ENCODE measurements at places on chromosomes 7 and 10. TPM values are rescaled to one million over a fixed set of nuclear protein-coding genes. Genes with fewer than 3 reads are reported as not detected.

GRCh38 chr7:12322284-12322902 lies 81.3 kb downstream of the VWDE start:
- no peak overlapping the region for H3K4me3 ChIP-seq
- no peak overlapping the region for H3K27ac ChIP-seq
- H3K27me3 ChIP-seq, result no peaks in the 10 kb centered on the region
- peak; percentile 6 for DNase-seq
- no peaks in the 10 kb centered on the region for H3K36me3 ChIP-seq
- H3K4me1 ChIP-seq, result no peaks in the 10 kb centered on the region

DNA sequence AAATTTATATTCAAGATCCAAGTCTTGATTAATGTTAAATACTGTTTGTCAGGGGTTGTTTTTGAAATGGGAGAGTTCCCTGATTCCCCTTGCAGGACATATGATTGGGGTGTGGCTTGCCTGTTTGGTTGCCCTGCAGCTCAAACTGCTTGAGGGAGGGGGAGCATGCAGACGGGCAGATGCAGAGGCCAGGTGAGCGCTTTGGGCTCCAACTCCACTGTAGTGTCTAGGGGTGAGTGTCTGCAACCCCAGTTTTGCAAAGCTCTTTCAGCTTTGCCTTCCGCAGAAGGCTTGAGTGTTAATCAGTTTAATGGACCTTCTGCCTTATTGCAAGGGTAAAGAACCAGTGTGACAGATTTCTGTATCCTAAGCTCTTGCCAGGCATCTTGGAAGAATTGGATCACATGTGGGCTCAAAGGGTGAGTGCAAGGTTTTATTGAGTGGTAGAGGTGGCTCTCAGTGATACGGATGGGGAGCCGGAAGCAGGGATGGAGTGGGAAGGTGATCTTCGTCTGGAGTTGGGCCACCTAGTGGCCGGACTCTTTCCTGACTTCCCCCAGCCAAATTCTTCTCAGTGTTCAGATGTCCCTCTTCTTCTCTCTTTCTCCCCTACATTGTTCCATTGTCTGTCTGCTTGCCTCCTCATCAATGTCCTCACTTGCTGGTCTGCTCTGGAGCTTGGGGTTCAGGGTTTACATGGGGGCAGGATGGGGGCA lies 479.7 kb downstream of the ATRNL1 start:
- no peaks in the 10 kb centered on the region for H3K27me3 ChIP-seq
- H3K27ac ChIP-seq, result no peak overlapping the region
- H3K4me3 ChIP-seq, result no peak overlapping the region
- DNase-seq, result no peak
- H3K36me3 ChIP-seq, result no peaks in the 10 kb centered on the region

GRCh38 chr10:21501091-21501490 lies 24.4 kb downstream of the SKIDA1 start:
- DNase-seq, result no peak
- no peaks in the 10 kb centered on the region for H3K36me3 ChIP-seq
- peaks cover 3% of the 10 kb centered on the region for H3K4me1 ChIP-seq
- H3K4me3 ChIP-seq, result no peak overlapping the region

GRCh38 chr7:79453558-79454360 lies at the start of gene MAGI2:
TSS of gene MAGI2 (minus strand) at chr7:79453667. CDS start at chr7:79453320, 347 bp downstream.
- peak within 1 kb of the TSS; percentile 80 for H3K4me3 ChIP-seq
- no peaks in the 10 kb centered on the region for H3K36me3 ChIP-seq
- peaks cover 18% of the 10 kb centered on the region for H3K4me1 ChIP-seq
- peak within 1 kb of the TSS; percentile 81 for H3K27ac ChIP-seq
- no peaks in the 10 kb centered on the region for H3K27me3 ChIP-seq

DNA sequence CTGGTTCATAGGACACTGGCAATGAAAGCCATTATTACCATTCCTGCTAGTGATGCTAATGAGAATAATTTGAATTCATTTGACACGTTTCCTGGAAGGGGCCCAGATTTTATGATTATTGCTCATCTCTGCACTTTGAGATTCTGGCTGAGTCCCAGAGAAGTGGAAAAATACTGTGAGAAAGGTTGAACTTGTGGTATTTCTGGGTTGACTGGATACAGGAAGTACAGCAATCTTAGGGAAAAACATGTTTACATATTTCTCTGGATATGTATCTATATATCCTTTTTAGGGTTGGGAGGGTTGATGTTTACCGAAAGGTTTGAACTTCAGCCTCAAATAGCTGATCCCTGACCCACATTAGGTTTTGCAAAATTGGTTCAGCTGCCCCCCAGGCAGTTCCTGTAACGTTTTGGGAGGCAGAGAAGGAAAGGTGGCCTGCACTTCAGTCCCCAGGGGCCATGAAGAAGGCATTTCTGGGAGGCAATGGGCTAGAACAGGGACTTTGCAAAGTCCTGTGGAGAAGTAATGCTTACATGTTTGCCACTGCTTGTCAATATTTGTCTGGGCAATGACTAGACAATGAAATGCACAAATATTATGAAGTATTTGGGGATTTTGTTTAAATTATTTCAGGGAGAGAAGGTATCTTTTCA lies 253.7 kb upstream of the PITRM1 start:
- peak; percentile 74 for DNase-seq
- H3K27me3 ChIP-seq, result no peaks in the 10 kb centered on the region
- H3K36me3 ChIP-seq, result no peaks in the 10 kb centered on the region
- H3K4me3 ChIP-seq, result no peak overlapping the region
- H3K4me1 ChIP-seq, result peaks cover 29% of the 10 kb centered on the region

- no peaks in the 10 kb centered on the region for H3K4me1 ChIP-seq
- no peaks in the 10 kb centered on the region for H3K36me3 ChIP-seq
- DNase-seq, result no peak
- H3K4me3 ChIP-seq, result no peak overlapping the region
- H3K27ac ChIP-seq, result no peak overlapping the region
- H3K27me3 ChIP-seq, result peaks cover 2% of the 10 kb centered on the region
Measured at GRCh38 chr10:125494651-125495239, 188.2 kb downstream of the TEX36 start.

DNA sequence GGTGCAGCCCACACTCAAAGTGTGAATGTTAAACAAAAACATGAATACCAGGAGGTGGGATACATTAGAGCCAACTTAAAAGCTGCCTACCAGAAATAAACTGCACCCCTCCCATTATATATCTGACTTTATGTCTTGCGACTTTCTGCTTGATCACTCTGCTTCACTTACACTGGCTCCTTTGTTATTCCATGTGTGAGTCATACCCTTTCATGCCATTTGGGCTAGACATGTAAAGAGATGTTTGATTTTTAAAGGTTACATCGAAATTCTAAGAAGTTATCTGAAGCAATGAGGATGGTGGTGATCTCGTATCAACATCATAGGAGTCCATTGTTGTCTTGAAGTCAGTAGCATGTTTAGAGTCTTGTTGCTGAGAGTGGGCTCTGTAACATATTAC lies 31.6 kb upstream of the ETV1 start:
- peak; percentile 79 for DNase-seq
- H3K27me3 ChIP-seq, result no peaks in the 10 kb centered on the region
- peaks cover 11% of the 10 kb centered on the region for H3K4me1 ChIP-seq
- H3K4me3 ChIP-seq, result no peak overlapping the region

DNA sequence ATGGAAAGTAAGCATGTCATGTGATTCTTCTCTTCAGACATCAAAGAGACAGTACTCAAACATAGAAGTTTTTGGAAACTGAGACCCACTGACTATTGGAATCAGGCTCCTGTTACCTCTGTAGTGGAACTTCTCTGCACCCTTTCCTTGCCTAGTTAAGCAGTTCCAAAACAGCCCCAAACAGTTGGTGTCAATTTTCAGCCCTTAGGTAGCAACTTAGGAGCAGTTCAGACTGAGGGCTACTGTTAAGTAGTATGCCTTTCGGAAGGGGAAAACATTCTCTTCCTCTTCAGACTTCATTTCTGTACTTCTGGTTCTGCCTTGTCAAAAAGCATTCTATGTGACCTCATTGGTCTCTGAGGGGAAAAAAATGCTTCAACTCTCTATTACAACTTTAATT lies 85.7 kb downstream of the ZNF277 start:
- no peak overlapping the region for H3K4me3 ChIP-seq
- H3K4me1 ChIP-seq, result peaks cover 8% of the 10 kb centered on the region
- H3K36me3 ChIP-seq, result no peaks in the 10 kb centered on the region
- DNase-seq, result no peak
- H3K27me3 ChIP-seq, result no peaks in the 10 kb centered on the region
- H3K27ac ChIP-seq, result no peak overlapping the region

DNA sequence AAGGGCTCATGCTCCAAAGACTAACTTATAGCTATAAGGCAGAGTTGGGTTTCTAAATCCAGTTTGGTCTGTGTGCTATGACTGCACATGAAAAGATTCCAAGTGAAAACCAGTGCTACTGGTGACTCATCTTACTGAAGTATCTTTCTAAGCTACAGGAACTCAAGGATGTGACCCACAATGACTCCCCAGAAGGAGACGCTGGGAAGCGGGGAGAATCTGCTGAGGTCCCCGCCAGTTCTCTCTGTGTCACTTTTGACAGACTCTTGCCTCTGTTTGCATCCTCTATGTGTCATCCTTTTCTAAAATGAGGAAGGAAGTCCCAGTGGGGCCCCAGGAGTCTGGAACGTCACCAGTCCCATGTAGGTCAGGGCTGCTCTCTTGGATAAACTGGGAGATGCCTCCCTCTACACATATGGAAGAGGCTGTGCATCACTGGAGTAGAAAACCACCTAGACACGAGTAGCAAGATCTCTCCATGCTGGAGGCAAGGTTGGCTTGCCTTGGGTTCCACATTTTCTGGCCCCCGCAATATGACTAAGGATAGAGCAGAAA lies 28.8 kb upstream of the GPR26 start:
- no peaks in the 10 kb centered on the region for H3K36me3 ChIP-seq
- no peak overlapping the region for H3K4me3 ChIP-seq
- no peaks in the 10 kb centered on the region for H3K4me1 ChIP-seq
- no peaks in the 10 kb centered on the region for H3K27me3 ChIP-seq
- no peak overlapping the region for H3K27ac ChIP-seq
- DNase-seq, result no peak

DNA sequence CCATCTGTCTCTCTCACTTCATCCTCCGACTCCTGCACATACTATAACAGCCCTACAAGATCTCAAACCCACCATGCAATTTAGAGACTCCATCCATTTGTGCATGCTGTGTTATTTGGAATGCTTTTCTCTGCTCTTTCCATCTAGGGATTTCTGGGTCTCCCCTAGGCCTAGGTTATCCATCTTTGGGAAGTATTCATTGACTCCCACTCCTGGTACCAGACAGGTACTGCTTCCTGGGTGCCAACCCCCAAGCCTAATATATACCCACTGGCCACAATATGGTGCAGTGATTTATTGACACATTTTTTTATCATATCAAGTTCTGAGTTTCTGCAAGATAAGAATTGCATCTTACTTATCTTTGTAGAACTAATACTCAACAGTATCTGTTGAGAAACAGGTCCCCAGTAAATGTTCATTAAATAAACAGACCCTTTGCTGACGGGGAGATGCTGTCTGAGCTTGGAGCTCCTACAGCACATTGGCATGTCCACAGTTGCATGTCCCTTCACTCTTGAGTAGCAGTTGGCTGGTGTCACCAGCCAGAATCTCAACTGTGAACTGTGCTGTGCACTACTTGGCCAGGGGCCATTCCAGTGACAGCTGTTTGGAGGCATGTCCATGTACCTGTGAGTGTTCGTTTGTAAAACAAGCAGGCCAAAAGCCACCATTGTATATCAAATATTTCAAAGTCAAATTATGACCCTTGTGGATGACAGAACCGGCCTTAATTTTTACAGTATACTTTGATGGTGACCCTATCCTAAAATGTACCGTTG lies 223.3 kb upstream of the NFE2L3 start:
- H3K27me3 ChIP-seq, result no peaks in the 10 kb centered on the region
- H3K4me1 ChIP-seq, result no peaks in the 10 kb centered on the region
- H3K4me3 ChIP-seq, result no peak overlapping the region
- DNase-seq, result no peak

DNA sequence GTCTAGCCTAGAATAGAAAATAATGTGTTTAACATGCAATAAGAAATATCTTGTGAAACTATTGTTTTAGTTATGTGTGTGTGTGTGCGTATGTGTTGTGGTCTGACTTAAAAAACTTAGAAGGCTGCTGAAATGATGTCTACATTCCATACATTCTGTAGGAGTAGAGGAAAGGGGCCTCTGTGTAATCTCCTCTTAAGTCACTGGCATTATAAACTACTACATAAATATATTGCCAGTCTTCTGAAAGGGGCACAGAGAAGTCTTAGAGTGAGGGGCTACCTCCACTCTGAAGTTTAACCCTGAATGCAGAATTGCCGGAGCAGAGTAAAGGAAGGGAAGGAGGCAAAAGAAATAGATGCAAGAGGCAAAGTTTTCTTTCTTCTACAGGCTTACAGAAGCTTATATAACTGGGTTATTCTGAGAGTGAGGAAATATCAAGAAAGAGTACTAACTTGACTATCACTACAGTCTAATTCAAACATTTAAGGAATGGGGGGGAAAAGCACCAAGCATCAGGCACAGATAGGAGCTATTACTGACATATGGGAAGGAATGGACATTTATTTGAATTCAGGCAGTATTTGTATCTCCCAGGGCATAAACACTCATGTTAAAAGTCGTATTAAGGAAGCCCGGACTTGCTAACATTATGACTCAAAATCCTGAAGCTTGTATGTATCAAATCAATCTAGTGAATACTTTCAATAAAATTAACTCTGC lies 75.7 kb downstream of the DNAJC1 start:
- peaks cover 27% of the 10 kb centered on the region for H3K4me1 ChIP-seq
- H3K27ac ChIP-seq, result peak overlapping the region; percentile 86
- no peaks in the 10 kb centered on the region for H3K36me3 ChIP-seq
- peak; percentile 80 for DNase-seq

DNA sequence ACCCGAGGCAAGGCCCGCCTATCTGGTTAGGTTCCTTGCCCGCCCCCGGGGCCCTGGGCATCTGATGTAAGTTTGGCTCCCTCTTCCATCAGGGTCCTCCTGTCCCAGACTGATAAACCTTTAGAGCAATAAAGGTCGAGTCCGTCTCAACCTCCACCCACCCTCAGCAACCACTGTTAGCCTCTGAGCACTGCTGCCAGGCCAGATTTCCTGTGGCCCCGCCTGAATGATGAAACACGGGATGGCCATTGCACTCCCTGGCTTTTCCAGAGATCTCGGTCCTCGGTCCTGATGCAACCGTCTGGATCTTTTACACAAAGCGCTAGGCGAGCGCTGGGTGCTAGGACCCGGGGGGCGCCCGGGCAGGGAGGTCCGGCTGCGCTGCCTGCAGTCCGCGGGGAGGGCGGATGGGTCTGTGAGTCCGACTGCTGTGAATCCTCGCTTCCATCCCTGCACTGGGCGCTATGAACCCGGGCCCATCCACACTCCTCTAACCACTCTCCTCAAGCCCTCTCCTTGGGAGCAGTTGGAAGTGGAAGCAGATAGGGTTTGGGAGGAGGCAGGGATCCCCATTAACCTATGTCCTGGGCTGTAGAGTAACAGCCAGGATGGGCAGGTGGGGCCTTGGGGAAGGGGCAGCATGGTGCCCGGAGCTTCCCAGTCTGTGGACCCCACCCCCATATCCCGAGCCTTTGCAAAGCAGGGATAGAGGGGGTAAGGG lies 875 bp upstream of the DDIT4 start:
- H3K27ac ChIP-seq, result peak overlapping the region; percentile 64
- no peaks in the 10 kb centered on the region for H3K36me3 ChIP-seq
- H3K27me3 ChIP-seq, result no peaks in the 10 kb centered on the region

GRCh38 chr10:69973678-69974077 lies 79.0 kb upstream of the MACROH2A2 start:
- no peaks in the 10 kb centered on the region for H3K36me3 ChIP-seq
- H3K4me3 ChIP-seq, result no peak overlapping the region
- no peak for DNase-seq
- no peak overlapping the region for H3K27ac ChIP-seq
- no peaks in the 10 kb centered on the region for H3K4me1 ChIP-seq

MKI67 gene
- total RNA-seq, result 4.6 TPM

TRPV5 gene
- total RNA-seq, result not detected

GRM3 gene
- not detected for total RNA-seq

WAPL gene
- total RNA-seq, result 43.2 TPM

NEBL gene
- 3.7 TPM for total RNA-seq

LIPN gene
- total RNA-seq, result not detected

FAM25G gene
- total RNA-seq, result not detected

Data from astrocyte (in vitro differentiated cells and primary cell).